ENCODE measurements at places on chromosomes 4 and X.

DNA sequence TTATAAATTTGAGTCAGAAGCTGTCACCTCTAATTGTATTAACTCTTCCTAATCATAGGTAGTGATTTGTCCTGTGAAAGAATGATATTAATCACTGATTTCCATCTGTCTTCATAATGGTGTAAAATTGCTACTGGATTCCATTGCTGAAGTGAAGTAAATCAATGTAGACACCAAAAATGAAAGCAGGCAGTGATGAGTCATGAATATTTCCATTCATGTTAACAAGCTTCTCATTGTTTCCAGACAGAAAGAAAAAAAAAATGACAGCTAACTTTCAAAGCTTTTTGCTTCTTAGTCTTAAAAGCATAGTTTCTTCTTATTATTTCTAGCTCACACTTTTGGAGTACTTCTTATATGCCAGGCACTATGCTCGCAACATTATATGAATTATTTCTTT is 21.5 kb downstream of the FAM114A1 start:
- no peak for DNase-seq

DNA sequence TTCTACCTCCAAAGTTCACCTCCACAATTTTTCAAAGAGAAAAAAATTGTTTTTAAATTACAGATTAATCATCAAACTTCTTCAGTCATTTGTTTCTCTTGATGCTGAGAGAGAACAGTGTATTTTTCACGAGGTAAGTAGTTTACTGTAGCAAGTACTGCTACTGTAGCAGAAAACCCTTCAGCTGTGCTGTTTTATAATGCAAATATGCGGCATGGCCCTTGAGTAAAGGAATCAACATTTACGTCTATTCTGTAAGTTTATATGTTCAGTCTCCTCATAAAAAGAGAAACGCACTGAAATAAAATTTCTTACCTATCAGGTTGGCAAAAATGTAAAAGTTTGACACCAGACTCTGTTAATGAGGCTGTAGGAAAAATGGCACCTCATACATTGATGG is 399.0 kb downstream of the NKX6-1 start:
- DNase-seq, result no peak

DNA sequence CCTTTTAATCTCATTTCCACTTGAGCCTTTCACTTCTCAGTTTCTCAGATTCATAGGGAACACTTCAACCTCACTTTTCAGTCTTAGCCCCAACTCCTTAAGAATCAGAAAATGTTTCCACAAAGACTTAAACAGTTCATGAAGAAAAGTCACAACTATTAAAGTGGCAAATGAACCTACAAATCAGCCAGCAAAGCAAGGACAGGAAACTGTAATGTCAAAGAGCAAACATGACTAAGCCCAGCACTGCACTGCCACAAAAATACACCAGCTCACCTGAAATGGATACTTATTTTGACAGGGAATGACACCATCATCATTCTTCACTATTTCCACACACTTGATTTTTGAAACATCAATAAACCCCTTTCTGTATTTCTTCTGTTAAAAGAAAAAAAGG is 41.8 kb upstream of the TXK start:
- no peak for DNase-seq

DNA sequence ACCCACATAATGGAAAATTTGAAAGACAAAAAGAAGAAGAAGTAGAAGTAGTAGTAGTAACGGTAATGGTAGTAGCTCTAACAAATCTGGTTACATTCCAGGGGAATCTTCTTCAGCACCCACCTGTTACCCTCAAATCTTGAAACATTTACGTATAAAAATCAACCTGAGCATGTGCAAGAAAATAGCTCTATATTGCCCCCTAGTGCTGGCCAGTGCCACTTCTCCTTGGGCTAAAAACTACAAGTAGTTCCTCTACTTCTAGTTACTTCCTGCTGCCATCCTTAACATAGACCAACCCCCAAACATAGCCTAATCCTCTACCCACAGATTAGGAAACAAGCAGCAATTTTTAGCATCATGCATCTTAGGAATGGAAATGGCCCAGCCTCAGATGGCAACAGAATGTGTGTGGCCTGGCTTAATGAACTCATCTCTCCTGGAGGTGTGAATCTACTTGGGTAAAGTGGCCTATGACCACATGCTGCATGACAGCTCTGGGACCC is 3.1 kb downstream of the PDGFC start:
- no peak for DNase-seq

DNA sequence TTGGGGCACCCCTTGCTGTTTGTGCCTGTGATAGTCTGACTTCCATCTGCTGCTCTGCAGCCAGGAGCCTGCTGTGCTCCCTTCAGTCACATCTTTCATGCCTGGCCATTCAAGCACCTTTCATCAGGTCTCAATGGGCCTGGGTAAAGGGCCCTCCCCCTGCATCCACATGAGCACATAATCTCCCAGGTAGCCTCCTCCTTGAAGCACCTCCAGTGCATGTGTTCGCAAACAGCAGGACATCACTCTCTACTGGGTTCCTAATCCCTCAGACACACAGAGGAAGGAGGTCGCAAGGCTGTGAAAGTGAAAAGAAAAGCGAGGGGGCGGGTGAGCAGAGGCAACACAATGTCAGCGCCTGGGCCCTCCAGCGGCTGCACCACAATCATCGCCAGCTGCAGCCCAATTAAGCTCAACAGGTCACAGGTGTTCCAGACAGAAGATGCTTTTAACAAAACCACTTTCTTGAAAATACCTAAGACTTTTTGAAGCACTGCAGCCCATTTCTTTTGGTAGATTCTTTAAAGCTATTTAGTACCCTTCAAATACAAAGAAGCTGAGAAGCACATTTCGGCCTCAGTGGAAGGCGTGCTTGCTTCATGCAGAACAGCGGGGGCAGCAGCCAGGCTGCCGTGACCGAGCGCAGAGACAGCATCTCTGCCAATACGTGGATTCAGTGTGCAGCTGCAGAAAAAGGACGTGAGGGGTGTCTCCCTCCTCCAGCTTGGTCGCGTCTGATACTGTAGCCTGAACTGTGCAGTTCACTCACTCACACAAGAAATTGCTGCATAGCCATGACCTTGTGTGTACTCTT is 92.2 kb upstream of the SPRY1 start:
- DNase-seq, result no peak

- DNase-seq, result no peak
These were observed 84.2 kb downstream of the NPNT start for GRCh38 chr4:105979506-105979905.

- no peak for DNase-seq
These were observed 10.7 kb upstream of the WDR17 start for GRCh38 chr4:176054942-176055341.

DNA sequence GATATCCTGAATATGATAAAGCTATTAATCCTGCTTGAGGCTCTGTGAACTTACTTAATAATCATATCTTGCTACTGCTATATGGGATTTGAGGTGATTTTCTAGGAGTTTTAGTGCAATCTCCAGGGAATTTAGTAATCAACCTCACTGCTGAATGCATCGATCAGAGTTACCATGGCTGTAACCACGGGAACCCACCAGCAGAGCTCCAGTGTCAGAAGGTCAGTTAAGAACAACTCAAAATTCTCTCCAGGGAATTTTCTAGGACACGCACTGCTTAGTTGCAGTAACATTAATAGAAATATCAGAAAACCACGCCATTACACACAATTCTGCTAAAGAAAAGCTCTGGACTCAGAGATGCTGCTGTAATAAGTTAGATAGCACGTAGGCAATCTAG is 1477.2 kb upstream of the TENM3 start:
- no peak for DNase-seq

- DNase-seq, result no peak
These were observed 48.6 kb upstream of the DCX start for GRCh38 chrX:111460607-111461006.

GRCh38 chr4:15003401-15003890 is 1.2 kb downstream of the CPEB2 start:
- DNase-seq, result no peak

DNA sequence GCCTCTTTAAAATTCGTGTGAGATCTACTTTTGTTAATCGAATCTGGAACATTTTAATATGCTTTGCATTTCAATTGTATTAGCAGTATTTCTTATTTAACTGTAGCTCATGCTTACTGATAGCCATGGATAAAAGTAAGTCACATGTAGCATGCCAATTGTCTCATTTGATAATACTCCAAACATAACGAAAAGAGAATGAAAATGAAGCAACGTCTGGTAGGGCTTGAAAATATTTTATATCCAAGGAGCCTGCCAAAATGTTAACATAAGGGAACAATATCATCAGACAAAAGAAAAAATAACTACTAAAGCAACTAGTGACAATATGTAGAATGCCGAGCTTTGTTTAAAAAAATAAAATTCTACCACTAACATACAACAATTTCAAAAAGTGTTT is 94.1 kb upstream of the MID1 start:
- DNase-seq, result no peak

- DNase-seq, result no peak
These were observed 118.9 kb downstream of the CEP44 start for GRCh38 chr4:174402470-174403176.

- DNase-seq, result peak; percentile 77
These were observed 28.3 kb downstream of the ARHGAP10 start for GRCh38 chr4:147760176-147760575.

DNA sequence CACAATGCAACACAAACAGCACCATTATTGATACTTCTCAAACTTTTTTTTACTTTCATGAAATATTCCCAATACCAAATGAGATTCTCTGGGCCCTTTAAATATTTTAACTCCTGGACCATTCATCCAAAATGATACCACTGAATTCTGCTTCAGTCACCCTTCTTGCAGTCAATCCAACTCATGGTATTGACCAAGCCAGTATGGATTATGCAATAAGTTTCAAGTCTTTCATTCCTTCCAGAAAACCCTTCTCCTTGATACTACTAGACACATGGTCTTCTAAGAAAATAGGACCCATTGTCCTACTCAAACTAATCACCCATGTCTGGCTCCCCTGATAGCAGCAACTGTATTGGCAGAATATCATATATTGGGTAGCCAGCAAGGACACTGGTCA is 23.0 kb downstream of the ZNF721 start:
- no peak for DNase-seq

- no peak for DNase-seq
These were observed 65.8 kb downstream of the GPR101 start for GRCh38 chrX:136967966-136968365.

DNA sequence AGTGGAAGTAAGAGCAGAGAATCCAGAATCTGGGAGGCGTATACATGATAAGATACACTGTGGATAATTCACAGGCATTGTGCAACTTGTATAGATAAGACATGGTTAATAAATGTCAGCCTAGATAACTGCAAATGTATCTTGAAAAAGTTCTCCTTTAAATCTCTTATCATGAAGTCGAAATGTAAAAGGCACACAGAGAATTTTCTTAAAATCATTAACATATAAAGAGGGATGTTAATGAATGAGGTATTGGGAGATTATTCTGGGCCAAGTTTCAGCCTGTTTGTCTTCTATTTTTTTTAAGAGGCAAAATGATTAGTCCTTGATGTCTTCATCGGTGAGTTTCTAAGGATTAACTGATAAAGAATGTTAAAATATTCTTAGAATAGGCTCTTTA is 835 bp downstream of the TDO2 start:
- no peak for DNase-seq

GRCh38 chr4:74353858-74354257 is 11.1 kb upstream of the EREG start:
- DNase-seq, result no peak

DNA sequence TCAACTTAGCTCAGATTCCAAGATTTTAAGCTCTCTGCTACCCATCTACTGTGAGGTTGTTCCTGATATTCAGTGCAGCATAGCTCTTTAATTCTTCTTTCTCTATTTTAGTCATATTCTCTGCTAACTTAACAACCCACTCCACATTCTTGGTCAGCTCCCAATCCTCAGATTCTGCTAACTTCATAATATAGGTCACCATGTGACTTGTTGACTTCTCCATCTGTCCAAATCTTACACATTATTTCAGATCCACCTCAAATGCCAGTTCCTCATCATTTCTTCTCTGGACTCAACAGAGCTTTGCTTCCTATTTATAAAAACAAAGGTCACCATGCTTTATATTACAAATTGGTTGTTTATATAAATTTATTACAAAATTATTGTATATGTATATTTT is 29.3 kb upstream of the RXFP1 start:
- DNase-seq, result no peak

DNA sequence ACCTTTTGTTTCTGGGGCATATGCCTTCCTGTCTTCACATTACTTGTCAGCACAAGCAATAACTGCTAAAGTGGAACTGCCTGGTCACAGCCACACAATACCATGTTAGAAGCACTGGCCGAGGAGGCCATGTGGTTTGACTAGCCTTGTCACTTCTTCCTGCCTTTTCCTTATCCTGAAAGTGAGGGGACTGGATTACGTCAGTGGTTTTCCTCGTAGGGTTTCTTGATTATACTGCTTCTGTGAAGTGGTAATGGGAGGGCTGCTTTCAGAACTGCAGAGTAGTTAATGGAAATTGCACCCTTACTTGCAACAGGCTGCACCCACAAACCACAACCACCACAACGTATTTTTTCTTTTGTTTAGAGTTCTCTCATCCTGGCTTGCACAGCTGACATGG is 26.6 kb downstream of the ZRSR2 start:
- DNase-seq, result no peak

DNA sequence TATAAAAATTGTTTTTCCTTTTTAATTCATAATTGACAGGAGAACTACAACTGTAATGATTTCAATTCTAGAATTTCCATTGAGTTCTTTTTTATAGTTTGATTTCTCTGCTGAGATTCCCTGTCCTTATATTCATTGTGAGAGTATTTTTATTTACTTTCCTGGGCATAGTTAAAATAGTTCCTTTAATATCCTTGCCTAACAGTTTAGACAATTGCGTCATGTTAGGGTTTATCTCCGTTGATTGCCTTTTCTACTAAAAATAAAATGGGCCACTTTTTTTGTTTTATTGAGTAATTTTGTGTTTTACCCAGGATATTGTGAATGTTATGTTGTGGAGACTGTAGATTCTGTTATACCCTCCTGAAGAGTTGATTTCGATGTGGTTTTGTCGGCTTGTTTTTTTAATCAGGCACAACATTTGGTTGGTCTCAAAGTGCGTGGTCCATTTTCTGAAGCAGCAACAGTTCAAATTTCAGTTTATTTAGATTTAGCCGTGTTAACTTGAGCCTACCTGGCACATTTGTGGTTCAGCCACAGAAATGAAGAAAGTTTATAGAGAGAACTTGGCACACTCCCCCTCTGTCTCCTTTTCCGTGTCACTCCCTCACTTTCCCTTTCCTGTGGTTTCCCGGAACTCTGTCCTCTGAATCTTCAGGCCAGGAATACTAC is 16.0 kb upstream of the PRRG1 start:
- DNase-seq, result no peak

- no peak for DNase-seq
These were observed 499.3 kb upstream of the CT83 start for GRCh38 chrX:116961872-116962582.
